Activated CD4-positive, CD25-positive, alpha-beta regulatory T cell (primary cell): ENCODE measurements at places on chromosomes 2 and 18.

DNA sequence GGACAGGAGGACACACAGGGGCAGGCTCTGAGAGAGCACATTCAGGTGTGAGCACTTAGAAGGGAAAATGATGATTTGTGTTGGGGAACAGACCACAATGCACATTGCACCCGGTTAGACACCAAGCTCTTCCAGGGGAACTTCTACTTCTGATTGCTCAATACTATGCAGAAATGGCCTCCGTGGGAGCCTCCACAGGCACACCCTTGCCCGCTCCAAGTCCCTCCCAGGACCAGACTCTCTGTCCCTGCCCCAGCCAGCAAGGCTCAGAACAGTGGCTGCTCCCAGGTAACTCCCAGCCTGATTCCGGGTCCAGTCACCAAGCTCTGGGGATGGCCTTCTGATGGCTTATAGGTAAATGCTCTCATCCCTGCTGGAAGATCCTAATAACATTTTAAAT lies 56.2 kb downstream of the BCL2L11 start:
- no peak for DNase-seq

- DNase-seq, result no peak
Observed at GRCh38 chr2:106956416-106956815, 70.4 kb upstream of the ST6GAL2 start.

GRCh38 chr2:240629619-240629967 lies 4.3 kb downstream of the GPR35 start:
- no peak for DNase-seq

DNA sequence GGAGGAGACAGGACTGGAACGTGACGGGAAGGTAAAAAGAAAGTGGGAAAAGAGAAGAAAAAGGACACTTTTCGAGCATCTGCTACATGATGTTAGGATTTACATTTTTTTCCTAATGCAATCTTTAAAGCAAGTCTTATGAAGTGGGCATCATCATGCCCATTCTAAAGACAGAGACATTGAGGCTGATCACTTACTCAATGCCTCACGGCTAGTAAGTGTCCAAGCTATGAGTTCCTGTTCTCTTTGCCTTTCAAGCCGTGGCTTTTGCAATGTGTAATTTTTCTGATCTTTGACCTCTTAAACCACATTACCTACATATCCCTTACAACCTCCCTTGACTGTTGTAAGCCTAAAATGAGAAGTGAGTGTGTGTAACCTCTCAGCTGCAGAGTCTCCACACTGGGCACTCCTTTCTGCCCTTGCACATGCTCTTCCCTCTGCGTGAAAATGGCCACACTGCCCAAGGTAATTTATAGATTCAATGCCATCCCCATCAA lies 649.2 kb downstream of the RNF144A start:
- no peak for DNase-seq

- no peak for DNase-seq
Observed at GRCh38 chr18:34158881-34159690, 65.6 kb downstream of the NOL4 start.

GRCh38 chr2:33859811-33860461 lies 260.8 kb upstream of the FAM98A start:
- no peak for DNase-seq

DNA sequence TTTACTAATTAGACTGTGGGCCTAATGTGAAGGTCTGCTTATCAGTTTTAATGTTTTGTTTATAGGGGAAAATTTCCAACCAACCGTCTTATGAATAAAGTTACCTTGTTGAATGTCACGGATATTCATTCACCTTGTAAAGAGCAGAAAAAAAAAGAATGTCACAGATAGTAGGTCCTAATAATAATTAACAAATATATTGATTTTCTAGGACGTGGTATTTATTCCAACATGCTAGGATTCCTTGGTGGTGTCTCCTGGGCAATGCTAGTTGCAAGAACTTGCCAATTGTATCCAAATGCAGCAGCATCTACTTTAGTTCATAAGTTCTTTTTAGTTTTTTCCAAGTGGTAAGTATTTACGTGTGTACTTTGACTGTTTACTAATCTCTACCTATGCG lies 23.4 kb downstream of the PAPOLG start:
- no peak for DNase-seq

GRCh38 chr2:119240311-119241204 lies 16.9 kb downstream of the STEAP3 start:
- no peak for DNase-seq

DNA sequence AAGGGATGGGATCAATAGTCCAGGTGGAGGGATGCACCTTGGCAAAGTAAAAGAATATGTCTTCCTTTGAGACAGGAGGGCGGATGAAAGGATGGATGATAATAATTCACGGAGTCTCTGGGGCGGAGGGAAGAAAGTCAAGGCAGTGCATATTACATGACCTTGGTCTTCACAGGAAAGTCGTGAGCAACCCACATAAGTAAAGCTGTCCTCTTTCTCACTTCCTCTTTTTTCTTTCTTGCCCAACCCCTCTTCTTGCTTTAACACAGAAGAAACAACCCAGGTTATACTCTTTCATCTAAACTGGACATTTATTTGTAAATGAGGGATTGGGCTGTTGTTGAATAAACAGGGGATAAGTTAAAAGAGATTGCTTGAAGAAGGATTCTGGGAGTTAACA lies 168.7 kb upstream of the SKOR2 start:
- DNase-seq, result no peak

DNA sequence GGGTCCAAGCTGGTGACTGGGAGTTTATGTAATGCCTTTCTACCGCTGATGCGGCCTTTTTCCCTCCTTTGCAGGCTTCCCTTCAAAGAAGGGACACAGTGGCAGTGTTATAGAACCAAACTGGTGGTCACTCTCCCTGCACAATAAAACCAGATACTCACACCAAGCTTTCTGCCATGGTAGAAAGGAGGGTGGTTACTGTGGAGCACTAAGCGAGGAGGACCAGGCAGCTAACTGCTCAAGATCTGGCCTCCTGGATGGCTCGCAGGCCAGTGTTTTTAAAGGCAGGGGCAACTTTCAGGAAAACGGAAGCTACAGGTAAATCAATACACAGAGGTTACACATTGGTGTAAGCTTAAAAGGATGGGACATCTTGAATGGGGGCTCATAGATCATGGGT lies 89.4 kb downstream of the BIN1 start:
- no peak for DNase-seq

- DNase-seq, result no peak
Observed at GRCh38 chr2:113104054-113104611, 23.3 kb upstream of the IL1RN start.

- DNase-seq, result no peak
Observed at GRCh38 chr2:25684577-25685473, 11.4 kb upstream of the DTNB start.

DNA sequence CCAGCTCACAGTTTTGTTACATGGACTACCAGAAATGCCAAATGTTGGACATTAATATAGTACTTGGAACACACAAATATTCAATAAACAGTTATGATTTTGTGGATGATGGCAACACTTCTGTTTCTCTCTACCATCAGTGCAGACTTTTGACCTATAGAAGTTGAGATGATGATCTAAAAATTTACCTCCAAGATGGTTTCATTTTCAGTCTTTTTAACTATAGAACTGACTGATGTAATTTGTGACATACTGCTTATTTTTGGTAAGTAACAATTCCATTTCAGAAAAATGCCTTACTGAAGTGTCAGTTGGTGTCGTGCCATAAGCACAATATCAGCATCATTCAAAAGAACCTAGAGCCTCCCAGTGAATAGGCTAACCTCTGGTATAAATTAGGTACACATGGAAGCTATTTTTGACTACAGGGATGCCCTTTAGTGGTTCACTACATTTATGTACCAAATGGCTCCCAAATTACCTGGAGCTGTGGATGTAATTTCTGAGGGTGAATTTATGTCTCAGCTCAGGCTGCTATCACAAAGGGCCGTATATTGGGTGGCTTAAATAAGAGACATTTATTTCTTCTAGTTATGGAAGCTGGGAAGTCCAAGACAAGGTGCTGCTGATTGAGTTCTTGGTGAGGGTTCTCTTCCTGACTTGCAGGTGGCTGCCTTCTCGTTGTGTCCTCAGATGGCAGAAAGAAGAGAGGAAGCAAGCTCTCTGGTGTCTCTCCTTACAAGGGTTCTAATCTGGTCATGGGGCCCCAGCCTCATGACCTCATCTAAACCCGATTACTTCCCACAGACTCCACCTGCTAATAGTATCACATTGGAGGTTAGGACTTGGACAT lies 66.5 kb downstream of the ALPK2 start:
- DNase-seq, result no peak

DNA sequence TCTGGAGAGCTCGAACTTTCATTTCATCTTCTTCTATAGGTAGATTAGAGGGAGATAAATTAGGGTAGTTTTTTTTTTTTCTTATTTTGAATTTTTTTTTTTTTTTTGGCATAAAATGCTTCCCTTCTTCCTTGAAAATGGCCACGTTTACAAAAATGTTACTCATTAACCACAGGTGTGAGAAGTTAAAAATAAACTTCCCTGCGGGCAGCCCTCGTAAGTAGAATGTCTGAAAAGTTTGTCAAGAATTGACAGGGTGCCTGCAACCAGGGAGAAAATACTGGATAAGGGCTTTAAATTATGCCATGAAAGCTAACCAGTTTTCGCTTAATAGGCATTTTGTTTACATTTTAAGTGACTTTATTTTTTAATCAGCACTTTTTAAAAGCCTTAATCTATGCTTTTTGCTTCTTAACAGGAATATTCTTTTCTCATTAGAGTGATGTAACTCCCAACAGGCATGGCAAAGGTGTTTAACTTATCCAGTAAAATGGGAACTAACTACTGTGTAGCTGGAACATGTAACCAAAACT lies 4.2 kb upstream of the FN1 start:
- no peak for DNase-seq

DNA sequence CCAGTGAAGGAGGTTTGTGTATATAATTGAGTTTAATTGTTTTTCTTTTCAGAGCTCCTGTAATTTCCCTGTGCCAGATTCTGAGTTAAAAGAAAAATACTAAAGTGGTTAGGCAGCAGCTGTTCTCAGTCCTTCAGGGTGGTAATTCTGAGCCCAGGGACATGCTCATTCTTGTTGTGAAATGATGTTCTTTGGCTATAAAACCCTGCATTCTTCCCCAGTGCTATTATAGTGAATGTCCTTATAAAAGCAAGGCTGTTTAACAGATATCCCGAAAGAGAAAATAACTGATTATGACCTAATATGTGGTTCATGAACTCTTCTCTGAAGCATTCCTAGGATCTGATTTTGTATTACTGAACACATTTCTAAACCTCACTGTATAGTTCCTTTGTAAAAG lies 34.0 kb downstream of the ADAM23 start:
- DNase-seq, result no peak

GRCh38 chr2:100321866-100322820 lies at the start of gene LONRF2:
Gene LONRF2, minus strand, starts transcription at chr2:100322501. Its CDS starts 408 bp downstream, at chr2:100322093.
- no peak for DNase-seq

GRCh38 chr2:200127848-200128247 lies 172.5 kb downstream of the MAIP1 start:
- no peak for DNase-seq

GRCh38 chr2:34901739-34902138 lies 1302.6 kb upstream of the FAM98A start:
- DNase-seq, result no peak

DNA sequence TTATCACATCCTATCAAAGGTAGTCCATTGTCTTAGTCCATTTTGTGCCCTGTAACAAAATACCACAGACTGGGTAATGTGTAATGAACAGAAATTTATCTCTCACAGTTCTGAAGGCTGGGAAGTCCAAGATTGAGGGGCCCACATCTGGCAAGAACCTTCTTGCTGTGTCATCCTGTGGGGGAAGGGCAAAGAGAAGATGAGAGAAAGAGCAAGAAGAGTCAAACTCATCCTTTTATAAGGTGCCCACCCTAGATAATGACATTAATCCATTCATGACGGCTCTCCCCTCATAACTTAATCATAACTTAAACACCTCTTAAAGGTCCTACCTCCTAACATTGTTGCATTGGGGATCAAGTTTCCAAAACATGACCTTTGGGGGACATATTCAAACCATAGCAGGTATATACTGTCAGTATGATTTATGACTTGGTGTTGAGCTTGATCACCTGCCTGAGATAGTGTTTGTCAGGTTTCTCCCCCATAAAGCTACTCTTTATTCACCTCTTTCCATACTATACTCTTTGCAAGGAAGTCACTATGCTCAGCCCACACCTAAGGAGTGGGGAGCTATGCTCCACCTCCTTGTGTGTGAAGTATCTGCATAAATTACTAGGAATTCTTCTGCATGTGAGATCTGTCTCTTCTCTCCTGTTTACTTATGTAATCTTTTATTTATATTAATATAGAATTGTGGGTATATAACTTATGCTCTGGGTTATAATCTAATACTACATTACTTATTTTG lies 5.2 kb upstream of the MAP3K2 start:
- no peak for DNase-seq

- DNase-seq, result no peak
Observed at GRCh38 chr2:11663427-11663826, 6.6 kb downstream of the NTSR2 start.

DNA sequence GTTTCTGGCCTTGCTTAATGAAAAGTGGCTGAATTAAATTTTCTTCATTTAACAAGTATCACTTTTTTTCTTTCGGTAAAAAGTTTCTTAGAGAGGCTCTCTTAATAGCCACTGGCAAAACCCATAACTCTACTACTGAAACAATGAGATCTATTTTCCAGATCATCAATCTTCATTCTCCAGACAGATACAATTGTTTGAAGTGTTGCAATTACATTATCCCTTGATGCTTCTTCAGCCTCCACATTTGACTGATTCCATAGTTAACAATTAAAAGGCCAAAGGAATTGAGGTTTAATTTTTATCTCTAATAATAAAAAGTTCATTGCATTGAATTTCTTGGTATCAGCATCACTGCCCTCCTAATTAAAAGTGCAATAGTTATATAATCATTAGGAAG lies 176.3 kb downstream of the ZNF385B start:
- no peak for DNase-seq

DNA sequence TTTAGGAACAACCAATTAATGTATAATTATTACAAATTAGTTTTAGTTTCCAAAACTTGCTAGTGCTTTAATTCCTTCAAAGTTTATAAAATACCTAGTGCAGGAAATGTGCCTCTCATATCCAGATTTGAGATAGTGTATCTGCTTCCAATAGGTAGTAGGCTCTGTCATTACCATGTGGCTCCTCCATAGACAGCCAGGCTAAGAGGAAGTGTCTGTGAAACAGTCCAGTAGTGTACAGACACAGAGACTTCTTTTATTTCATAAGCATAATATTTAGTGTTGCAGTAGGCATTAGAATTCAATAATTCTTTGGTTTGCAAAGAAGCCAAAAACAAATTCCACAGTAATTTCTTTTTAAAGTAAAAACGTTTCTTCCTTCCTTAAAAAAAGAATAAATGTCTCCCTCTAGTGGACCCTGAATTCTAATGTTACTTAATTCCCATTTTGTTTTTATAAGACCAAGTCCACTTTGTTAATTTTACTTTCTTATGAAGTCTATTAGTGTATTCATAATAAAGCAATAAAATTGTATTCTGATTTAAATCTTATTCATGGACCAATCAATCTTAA lies 101.2 kb downstream of the NEB start:
- DNase-seq, result no peak
